Cardiac muscle cell (in vitro differentiated cells and primary cell): ENCODE measurements at places on chromosomes 6 and 20.

DNA sequence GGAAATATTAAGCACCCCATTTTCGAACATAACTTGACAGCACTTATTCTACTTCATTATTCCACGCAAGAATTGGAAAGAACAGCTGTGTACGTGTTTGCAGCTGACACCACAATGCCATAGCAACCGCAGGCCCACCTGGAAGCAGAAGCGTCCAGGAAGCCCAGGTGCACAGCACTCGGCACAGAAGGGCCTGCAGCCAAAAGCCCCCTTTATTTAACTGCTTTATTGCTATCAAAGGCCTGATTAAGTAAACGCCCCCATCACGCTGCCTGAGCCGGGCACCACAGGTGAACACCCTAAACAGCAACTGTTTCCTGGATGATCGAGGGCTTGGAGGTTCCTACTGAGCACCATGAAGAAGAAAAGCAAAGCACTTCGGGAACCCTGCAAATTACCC is 6.3 kb downstream of the TAF4 start:
- H3K4me1 ChIP-seq = peaks cover 22% of the 10 kb centered on the region
- no peak for DNase-seq

DNA sequence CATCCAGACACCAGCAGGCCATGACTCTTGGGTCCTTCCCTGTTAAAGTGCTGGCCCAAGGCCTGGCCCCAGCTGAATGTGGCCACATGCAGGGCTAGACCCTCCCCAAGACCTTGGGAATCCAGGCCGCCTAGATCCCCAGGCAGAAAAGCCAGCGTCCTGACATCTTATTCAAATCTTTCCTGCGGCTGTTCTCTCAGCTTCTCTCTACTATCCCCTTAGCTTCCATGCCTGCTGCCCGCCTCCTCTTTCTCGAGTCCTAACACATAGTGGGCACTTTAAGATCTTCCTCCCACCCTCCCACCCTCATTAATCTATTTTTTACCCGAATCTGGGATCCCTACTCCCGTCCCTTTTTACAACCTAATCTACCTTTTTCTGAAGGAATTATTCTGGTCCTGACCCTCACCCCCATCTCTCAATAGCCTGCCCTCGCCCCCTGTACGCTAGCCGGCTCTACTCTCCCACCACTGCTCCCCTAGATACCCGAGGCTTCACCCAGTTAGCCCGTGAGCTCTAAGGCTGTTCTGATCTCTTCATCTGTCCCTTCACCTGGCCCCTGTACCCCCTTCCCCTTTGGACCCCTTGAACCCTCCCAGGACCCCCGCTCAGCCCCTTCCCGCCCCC is at the start of gene CCHCR1:
CCHCR1 (minus strand) TSS at position 290 of the 627 bp plus-strand sequence; CDS start at position 88, 202 bp downstream.
- H3K4me1 ChIP-seq = no peaks in the 10 kb centered on the region
- no peaks in the 10 kb centered on the region for H3K36me3 ChIP-seq
- DNase-seq = peak; percentile 24
- no peaks in the 10 kb centered on the region for H3K27me3 ChIP-seq
- peak within 1 kb of the TSS; percentile 61 for H3K4me3 ChIP-seq

- H3K4me1 ChIP-seq = peaks cover 6% of the 10 kb centered on the region
- DNase-seq = no peak
- H3K36me3 ChIP-seq = no peaks in the 10 kb centered on the region
- H3K27me3 ChIP-seq = no peaks in the 10 kb centered on the region
- H3K27ac ChIP-seq = no peak overlapping the region
- no peak overlapping the region for H3K4me3 ChIP-seq
Observed at GRCh38 chr6:138492113-138492512, 7.2 kb downstream of the NHSL1 start.

DNA sequence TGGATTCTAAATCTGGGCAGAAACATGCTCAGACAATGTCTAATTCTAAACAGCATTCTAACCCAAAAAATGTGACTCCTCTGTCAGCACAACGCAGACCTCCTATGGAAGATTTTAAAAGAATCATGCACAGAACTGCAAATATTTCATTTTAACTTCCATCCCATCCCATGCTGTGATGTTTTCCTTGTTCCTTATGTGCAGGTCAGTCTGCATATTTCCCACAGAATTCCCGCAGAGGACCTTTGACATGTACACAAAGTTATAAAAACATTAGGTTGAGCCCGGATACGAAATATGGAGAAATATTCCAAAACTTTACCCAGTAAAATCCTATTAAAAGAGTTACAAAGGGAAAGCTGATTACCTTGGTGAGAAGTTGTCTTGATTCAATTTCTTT is 467.1 kb upstream of the EPHA7 start:
- H3K4me3 ChIP-seq = no peak overlapping the region
- H3K27ac ChIP-seq = no peak overlapping the region
- H3K27me3 ChIP-seq = no peaks in the 10 kb centered on the region
- DNase-seq = no peak
- H3K4me1 ChIP-seq = no peaks in the 10 kb centered on the region

DNA sequence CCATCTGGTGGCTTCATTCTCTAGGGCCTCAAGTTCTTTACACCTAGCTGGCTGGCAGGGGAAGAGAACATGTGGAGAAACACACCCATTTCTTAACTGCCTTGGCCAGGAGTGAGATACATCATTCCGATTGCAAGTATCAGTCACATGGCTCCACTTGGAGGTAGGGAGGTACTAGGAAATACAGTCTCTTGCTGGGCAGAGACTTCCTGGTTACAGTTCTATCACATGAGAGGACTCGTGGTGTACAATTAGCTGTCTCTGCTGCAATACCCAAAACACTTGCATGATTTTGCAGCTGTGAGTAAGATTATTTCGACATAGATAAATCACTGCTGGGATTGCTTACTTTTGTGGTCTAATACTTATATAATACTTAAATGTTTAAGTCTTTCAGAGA is 51.1 kb downstream of the GTF2H5 start:
- H3K27me3 ChIP-seq = no peaks in the 10 kb centered on the region
- no peaks in the 10 kb centered on the region for H3K36me3 ChIP-seq
- H3K27ac ChIP-seq = no peak overlapping the region
- no peak for DNase-seq
- H3K4me1 ChIP-seq = no peaks in the 10 kb centered on the region
- H3K4me3 ChIP-seq = no peak overlapping the region

DNA sequence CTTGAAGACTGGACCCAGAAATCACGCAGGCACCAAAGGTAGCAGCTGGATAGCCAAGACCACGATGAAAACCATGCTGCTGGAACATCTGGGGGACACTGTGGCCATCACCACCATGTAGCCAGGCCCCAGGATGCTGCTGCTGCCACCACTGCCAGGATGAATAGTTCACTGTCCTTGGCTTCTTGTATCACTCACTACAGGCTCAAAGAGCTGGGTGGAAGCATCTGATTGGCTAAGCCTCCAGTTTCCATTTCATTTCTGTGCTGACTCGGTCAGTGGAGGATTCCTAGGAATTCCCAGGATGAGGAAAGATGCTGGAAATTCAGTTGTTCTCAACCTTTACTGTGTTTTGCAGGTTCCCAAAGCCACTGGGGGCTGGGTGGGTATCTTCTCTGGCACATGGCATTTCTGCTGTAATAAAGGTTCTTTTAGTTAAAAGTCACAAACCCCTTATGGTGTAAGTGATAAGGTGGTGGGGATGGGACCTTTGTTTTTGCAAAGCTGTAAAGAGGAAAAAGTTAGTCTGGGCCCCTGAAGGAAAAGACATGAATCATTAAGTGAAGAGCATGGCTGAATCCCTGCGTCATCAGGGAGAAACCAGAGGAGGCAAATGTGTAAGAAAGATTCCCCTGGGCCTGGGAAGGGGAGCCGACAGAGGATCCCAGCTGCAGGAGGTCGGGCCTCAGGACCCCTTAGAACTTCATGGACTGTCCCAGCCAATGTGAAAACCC is 75.6 kb upstream of the RNF24 start:
- H3K36me3 ChIP-seq = no peaks in the 10 kb centered on the region
- peaks cover 6% of the 10 kb centered on the region for H3K4me1 ChIP-seq
- H3K27me3 ChIP-seq = no peaks in the 10 kb centered on the region
- H3K27ac ChIP-seq = peak overlapping the region; percentile 37

- H3K4me3 ChIP-seq = no peak overlapping the region
- DNase-seq = no peak
- no peak overlapping the region for H3K27ac ChIP-seq
- H3K36me3 ChIP-seq = no peaks in the 10 kb centered on the region
Observed at GRCh38 chr6:113246186-113246585, 611.0 kb upstream of the MARCKS start.
